NCI-H1105 treated with DMSO at 0.1 percent for 48 hours (cell line): ENCODE measurements at places on chromosomes 12 and 14.
A peak's percentile ranks its signal among the peaks of the same experiment; 100 is the strongest.

- DNase-seq: no peak
Measured at GRCh38 chr12:42969355-42969754, 379.8 kb upstream of the PRICKLE1 start.

- DNase-seq: peak; percentile 62
Measured at GRCh38 chr14:91286530-91286937, 42.0 kb upstream of the GPR68 start.

DNA sequence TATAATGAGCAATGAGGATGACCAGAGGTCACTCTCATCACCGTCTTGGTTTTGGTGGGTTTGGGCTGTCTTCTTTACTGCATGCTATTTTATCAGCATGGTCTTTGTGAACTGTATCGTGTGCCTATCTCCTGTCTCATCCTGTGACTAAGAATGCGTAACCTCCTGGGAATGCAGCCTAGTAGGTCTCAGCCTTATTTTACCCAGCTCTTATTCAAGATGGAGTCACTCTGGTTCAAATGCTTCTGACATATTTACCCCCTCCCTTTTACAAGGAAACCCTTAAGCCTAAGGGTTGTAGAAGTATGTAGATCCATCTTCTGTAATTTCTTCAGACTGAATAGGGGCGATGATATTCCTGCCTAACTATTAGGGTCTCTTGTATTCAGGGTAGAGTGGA lies 8.4 kb downstream of the IFI27L1 start:
- no peak for DNase-seq

DNA sequence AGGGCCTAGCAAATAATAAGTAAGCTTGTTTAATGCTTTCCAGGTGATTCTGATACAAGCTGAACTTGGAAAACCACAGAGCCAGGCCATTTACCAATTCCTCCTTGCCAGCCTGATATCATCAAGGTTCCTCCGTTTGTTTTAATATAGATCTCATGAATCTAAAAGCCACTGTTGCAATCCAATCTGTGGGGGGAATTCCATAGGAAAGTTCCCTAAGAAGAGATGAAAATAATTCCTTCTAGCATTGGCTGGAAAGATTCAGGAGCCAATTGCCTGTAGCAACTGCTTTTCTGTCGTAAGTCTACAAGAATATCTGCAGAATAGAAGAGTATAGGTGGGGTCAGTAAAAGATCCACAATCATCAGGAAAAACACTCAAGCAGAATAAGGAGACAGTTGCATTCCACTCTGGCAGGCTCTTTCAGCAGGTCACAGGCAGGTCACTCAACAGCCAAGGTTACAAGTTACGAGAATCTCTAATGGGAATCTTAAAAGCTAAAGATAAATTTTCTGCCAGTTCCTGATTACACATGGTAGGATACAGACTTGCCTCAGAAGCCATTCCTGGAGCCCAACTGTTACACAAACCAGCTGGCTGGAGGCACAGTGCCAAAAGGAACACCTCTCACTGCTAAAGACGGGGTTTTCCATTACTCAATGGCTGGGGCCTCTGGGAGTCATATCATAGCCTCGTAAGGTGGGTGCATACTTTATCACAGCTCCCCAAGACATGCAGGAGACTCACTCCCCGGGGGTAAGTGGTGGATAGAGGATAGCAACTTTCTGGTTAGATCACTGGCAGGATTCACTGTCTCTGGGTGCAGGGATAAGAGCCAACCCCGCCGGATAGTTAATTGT lies 43.6 kb downstream of the FGD6 start:
- peak; percentile 13 for DNase-seq

DNA sequence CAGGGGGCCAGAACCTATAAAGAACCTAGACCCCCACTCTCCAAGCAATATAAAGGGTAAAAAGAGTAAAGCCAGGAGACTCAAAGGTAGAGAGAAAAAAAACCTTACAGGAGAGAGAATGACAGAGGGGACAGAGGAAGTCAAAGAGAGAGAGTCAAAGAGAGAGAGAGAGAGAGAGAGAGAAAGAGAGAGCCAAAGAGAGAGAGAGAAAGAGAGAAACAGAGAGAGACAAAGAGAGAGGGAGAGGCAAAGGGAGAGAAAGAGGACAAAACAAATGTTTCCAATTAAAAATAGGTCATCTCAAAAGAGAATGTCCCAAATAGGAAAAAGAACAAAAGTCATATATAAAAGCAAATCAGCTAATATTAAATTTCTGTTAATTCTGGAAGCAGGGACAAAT lies 251.5 kb downstream of the DPY19L2 start:
- DNase-seq: no peak

GRCh38 chr14:44613061-44613712 lies 106.1 kb upstream of the FSCB start:
- no peak for DNase-seq

DNA sequence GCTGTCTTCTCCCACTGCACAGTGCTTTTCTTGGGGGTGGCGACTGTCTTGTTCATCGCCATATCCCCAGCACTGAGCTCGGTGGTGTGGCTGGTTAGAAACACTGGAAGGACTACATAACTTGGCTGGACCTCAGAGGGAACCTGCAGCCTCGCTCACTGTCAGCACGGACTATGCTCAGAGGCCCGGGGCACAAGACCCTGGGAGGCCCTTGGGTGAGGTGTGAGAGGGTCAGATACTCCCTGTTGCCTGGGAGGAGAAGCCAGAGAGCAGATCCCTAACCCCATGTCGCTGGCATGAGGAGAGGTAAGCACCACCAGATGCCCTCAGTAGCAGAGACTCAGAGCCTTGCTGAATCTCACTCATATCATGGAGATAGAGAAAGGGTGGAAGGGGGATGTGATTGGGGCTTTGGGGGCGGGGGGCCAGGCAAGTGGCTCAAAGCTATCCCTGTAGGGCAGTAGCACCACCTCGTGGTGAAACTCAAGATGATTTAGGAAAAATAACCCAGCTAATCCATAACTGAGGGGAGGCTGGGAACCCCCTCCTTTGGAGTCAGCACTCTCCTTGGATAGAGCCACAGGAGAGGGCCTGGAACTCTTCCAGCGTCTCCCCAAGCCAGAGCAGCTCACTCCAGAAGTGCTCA lies 18.7 kb upstream of the HDAC7 start:
- DNase-seq: peak; percentile 9

DNA sequence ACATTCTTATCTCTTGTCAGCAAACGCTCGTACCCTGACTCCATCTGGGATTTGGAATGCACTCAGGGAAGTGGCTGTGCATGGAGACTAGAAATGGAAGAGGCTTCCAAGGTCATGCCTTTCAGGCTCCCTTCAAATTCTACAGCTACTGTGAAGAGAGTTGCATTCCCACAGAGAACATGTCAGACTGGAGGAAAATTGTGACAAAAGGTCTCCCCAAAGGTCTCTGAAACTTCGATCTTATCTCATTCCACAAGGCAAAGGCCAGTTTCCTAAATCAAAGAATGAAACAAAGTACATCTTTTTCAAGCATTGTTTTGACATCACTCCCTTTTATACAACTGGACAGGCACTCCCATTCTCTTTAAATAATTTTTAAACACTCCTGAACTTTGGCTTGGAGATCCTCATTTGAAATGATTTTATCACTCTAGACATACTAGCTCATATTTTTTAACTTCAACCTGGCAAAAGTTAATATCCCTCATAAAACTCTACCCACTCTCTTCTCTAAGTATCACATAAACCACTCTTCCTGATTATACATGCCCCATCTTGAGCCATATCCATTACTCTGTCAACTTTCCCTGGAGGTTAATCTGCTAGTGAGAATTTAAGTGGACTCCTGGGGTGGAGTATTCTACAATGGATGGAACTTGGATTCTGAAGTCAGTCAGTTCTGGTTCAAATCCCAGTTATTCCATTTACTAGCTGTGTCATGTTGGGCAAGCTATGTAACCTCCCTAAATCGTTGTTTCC lies 218.1 kb upstream of the HMGA2 start:
- no peak for DNase-seq
